Activated CD4-positive, alpha-beta T cell treated with anti-CD3 and anti-CD28 coated beads, Interleukin-10, Interleukin-2, amounts not matched to agents 100 ng/mL and 50 ng/mL, durations not matched to agents 16 hours and 8 hours (primary cell): ENCODE measurements at places on chromosomes 4 and X.

- no peak for DNase-seq
These were observed 99.1 kb upstream of the EDNRA start for GRCh38 chr4:147381749-147382148.

DNA sequence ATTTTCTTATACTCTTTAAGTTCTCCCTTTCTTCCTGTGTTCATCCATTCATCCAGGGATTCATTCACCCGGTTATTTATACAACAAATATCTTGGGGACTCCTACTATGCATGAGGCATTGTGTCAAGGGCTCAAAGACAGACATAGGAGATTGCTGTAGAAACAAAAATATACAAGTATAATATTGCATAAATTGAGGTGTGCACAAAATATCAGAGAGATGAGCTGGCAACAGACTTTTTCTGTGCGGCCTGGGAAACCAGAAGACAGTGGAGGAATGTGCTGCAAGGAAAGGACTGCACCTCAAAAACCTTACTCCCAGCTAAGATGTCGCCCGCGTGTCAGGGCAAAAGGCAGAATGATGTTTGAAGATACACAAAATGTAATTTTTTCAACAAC, 9.6 kb downstream of the OTOP1 start:
- no peak for DNase-seq

- no peak for DNase-seq
These were observed 490.6 kb upstream of the HS3ST1 start for GRCh38 chr4:11919316-11919715.

- no peak for DNase-seq
These were observed 250.0 kb upstream of the NDST3 start for GRCh38 chr4:117784266-117784665.

DNA sequence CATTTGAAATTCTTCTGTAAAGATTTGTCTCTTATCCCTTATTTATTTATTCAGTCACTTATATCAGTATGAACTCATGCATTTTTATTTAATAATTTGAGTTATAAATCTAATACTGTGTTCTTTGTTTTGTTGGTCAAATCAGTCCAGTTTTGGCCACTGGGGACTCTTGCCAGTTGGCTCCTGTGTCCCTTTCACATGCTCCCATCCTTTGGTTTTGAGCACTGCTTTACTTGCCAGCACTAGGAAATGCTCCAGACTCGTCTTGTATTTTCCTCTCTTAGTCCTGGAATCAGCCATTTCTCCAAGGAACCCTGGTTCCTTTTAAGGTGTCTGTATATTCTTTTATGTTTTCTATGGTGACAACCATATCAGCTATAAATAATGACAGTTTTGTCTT, 28.1 kb downstream of the KANTR start:
- DNase-seq: no peak
